Left cardiac atrium (tissue), 4 donors: ENCODE measurements at places on chromosomes 7 and 10. TPM values are rescaled to one million over a fixed set of nuclear protein-coding genes. Genes with fewer than 3 reads are reported as not detected.
A peak's percentile ranks its signal among the peaks of the same experiment; 100 is the strongest.

- DNase-seq: peak; percentile 26
Observed at GRCh38 chr10:90775351-90776028, 82.3 kb downstream of the HTR7 start.

DNA sequence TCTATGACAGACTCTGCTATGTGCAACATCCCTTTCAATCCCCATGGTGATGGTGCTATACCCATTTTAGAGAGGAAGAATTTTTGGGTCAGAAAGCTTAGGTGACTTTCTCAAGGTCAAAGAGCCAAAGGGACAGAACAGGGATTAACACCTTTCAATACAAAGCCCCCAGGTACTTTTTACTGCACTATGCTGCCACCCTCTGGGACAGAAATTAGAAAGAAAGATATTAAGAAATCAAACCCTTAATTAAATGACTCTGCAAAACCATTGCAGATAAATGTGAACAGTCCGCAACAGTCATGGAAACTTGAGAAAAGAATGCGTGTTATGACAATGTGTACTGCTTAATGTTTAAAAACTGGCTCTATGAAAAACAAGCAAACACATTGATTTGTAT is 673.7 kb downstream of the MAGI2 start:
- DNase-seq: no peak

DNA sequence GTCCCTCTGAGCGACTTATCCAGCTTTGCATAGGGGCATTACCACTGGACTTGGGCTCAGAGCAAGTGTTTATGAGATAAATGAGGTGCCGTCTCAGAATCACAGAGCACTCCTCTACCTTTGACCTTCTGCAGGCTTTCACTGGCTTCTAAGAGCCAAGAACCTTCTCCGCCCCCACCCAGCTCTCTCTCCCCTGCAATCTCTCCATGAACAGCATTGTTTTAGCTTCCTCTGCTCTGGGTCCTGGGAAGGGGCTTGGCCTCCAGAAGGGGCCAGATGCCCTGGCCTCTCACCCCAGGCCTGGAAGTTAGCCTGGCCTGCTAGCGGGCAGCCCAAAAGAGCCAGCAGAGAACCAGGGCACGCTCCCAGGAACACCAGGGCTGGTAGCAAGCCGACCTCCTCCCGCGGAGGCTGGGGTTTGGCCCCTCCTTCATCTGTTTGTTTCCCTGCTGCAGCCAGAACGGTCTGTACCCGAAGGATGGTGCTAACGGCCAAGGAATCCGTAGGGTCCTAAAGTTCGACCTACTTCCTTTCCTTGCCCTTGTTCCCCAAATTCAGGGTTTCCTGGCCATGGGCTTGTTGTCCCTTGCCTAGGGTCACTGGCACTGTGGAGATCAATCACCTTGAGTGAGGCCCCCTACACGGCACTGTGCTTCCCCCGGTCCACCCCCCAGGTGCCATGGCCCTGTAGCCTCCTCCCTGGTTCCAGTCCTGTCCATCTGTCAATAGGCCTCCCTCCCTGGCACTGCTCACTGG is 18.7 kb upstream of the DDIT4 start:
- DNase-seq: peak; percentile 92

DNA sequence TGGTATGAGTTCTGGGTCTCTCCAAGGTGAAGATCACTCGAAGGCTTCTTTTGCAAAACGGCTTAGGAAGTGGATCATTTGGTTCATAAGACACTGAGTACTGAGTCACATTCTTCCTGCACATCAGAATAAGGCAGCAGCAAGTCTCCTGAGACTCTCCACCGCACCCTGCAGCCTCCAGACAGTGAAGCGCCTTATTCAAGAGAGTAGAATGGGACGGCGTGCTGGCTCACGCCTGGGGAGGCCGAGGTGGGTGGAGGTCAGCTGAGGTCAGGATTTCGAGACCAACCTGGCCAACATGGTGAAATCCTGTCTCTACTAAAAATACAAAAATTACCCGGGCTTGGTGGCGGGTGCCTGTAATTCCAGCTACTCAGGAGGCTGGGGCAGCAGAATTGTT is 70.3 kb downstream of the C10orf143 start:
- DNase-seq: no peak

- no peak for DNase-seq
Observed at GRCh38 chr10:119546009-119546408, 3.5 kb upstream of the RGS10 start.

DNA sequence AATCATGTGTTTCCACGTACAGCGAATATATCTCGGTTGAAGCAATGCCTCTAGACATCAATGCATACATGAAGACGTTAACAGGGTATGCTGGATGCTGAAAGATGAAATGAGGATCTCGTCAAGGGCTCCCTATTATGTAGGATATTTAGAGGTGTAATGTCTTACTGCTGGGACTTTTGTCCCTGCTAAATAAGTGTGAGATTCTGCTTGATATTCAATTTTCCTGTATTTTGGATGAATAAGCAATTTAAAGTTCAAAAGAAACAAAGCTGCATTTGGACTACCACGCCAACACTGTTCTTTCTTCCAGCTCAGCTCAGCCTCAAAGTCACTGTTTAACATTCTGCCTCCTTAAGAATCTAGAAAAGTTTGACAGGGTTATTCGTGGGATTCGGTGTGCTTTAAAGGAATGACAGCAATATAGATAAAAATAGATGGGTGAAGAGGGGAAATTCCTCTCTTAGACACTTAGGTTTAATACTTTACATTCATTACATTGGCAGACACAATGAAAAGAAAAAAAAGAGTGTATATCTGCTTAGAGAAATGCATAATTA is 110.1 kb upstream of the RHEB start:
- no peak for DNase-seq

The PIK3AP1 gene
- total RNA-seq: 5.1 TPM

The CFAP46 gene
- total RNA-seq: 1.7 TPM

The CPN1 gene
- total RNA-seq: not detected

The LRRC18 gene
- not detected for total RNA-seq

The LBX1 gene
- not detected for total RNA-seq

The HOXA4 gene
- total RNA-seq: 1.0 TPM
